Endothelial cell (in vitro differentiated cells): ENCODE measurements at places on chromosomes 3 and 15. TPM values are rescaled to one million over a fixed set of nuclear protein-coding genes. Genes with fewer than 3 reads are reported as not detected.

Gene TEX55
- not detected for total RNA-seq

DNA sequence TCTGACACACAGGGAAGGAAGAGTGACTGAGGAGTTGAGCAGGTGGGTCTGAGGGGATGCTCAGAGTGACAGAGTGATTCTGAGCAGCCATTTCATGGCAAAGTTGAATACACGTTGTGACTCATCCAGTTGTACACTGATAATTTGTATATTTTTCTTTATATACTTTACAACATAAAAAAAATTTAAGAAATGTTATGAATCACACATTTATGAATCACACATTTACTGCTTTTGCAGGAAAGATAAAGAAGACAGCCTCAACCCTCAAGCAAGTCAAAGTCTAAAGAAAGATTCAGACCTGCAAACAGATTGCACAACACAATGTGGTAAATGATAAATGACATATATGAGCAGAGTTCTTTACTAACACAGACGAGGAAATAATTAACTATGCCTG, 21.0 kb upstream of the CHMP2B start:
- DNase-seq, result no peak

GRCh38 chr15:71496336-71496955, 313.9 kb upstream of the NR2E3 start:
- DNase-seq, result no peak

DNA sequence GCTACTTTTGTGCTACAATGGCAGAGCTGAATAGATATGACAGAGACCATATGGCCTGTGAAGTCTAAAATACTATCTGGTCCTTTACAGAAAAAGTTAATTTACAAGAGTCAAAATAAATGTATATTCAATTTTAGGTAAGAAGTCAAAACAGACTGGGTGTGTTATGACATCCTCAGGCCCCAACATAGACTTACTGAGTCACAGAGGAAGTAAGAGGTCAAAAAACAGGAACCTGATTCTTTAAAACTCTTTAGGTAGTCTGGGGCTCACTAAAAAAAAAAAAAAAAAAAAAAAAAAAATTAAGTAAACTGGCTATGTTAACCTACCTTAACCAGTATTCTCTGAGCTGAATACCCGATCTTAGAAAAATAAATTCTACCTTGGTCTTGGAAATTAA, 13.1 kb downstream of the DNAAF4 start:
- no peak for DNase-seq

- no peak for DNase-seq
Observed at GRCh38 chr3:50258029-50258680, 10.8 kb upstream of the SEMA3B start.

- no peak for DNase-seq
Observed at GRCh38 chr3:137008131-137008530, 50.3 kb downstream of the IL20RB start.

DNA sequence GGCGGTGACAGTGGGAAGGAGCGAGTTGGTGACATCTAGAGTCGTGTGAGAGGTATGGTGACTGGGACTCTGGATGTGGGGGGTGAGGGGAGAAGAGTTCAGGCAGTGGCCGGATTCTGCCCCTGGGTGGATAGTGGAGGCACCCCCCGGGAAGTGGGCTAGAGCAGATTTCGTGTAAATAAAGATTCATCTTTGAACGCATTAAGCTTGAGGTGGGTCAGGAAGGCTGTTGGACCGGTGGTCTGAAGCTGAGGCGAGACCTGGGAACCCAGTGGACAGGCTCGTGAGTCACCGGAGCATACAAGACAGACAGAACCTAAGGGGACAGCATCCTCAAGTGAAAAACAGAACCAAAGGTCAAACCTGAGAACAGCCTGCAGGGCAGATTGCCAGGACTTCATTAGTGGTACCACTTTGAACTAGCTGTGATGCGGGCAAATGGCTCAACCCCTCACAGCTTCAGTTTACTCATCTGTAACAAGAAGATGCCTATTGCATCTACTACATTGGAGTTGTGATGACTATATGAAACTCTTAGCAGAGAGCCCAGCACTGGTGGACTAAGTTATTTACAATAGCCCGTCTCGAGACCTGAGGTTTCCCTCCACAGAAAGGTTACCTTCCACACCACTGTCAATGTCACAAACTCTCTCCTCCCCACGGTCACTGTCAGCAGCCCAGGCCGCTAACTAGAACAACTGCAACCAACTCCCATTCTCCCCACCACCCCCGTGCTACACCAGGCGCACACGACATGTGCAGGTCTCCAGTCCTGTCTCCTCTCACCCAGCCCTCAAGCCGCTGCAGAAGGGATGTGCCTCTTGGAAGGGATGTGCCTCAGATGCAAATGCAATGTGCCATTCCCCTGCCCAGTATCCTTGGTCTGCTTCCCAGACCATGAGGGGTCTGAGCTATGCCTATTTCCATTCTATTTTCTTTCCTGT, 901 bp upstream of the CLN6 start:
- no peak for DNase-seq
